ENCODE measurements at places on chromosomes 3 and 15.

- DNase-seq: no peak
Observed at GRCh38 chr3:188979669-188980310, 192.0 kb upstream of the TPRG1 start.

DNA sequence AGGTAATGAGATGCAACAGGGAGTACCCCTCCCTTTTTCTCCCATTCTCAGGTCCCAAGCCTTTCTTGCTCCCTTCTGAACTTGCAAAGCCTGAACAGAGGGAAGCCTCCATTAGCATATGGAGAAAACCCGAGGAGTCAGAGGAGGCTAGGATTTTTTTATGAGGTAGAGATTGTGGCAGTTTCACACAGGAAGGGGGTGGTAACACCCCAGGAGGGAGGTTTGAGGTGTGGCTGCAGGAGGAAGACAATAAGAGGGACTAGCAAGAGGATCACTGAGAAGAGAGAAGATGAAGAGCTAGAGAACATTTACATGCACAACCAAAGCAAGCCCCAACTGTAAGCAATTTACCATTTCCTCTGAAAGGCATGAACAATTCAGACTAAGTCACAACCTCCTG is 322.7 kb downstream of the SV2B start:
- DNase-seq: no peak

DNA sequence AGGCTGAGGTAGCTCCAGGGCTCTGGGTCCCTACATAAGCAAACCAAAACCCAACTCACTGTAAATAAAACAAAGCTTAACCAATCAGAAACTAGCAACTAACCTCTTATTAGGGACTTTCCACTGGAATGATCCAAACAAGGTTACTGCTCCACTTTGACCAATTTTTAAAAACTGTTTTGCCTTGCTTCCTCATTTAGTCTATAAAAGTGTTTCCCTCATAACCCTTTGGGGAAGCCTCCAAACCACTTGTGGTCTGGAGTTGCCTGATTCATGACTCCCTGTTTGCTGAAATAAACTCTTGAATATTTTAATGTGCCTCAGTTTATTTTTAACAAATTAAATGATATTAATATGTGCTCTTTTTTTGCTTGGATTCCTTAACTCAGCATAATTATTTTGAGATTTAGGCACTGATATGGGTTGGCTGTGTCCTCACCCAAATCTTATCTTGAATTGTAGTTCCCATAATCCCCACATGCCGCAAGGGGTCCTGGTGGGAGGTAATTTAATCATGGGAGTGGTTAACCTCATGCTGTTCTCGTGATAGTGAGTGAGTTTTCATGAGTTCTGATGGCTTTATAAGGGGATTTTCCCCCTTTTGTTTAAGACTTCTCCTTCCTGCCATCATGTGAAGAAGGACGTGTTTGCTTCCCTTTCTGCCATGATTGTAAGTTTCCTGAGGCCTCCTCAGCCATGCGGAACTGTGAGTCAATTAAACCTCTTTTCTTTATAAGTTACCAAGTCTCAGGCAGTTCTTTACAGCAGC is 90.6 kb downstream of the CD200R1L start:
- DNase-seq: no peak

DNA sequence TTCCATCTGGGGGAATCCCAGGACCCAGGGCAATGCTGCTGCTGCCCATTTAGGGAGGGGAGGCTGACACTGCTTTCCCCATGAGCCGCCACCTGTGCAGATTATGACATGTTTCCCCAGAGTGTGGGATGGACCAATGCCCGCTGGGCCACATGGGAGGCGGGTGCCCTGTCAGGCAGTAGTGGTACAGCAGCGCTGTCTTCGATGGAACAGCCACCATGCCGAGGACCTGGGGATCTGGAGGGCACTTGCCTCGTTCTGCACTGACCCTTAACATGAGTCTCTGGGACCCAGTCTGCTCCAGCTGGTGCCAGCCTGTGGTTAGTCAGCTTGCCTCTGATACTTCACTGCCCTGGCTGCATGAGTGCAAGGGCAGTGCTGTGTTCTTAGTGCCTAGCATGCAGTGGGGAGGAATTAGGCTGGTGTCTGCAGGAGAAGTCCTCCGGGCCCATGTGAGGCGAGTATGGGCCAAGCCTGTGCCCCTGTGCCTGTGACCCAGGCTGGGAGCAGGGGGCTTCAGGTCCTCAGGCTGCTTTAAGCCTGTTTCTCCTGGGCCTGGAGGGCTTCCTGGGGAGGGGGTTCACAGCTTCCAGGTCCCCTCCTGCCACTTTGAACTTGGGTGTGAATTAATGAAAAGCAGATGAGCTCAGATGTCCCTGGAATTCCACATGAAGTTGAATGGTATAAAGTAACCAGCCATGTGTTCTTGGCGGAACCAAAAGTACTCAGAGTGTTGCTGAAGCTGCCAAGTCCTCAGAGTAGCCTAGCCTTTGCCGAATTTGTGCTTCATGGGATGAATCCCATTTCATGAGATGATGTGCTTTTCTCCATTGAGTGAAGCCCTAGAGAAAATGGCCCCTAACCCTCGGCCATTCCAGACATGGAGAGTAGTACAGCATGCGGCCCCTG is 22.9 kb downstream of the KLF13 start:
- DNase-seq: no peak

- DNase-seq: no peak
Observed at GRCh38 chr3:184685646-184686045, 26.2 kb downstream of the MAGEF1 start.

DNA sequence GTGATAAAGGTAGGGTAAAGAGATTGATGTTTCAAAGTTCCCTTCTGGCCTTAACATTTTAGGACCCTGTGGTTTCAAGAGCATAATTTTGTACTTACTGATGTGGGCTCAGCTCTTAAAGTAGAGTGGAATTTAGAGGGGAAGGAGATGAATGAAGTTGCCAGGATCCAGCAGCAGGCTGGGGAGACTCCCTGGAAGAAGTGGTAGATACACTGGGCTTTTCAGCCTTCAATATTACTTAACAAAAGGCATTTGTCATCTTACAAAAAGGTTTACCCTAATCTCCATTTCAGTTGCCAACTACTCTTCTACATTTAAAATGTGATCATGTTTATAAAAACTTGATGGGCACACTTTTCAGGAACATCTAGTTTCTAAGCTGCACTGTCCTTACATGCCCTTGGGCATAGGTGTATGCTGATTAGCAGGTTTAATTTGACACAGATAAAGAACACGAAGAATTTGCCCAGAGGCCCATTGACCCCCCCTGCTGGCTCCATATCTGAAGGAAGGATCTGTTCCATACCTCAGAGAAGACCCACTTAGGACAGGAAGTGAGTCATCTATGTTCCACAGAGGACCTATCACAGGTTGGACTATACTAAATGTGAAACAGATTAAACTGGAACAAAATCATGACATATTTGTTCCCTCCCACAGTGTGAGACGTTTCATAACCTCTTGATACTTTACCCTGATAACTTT is 93.0 kb upstream of the LPP start:
- DNase-seq: no peak

GRCh38 chr15:60865507-60865906 is 363.6 kb downstream of the RORA start:
- DNase-seq: no peak

DNA sequence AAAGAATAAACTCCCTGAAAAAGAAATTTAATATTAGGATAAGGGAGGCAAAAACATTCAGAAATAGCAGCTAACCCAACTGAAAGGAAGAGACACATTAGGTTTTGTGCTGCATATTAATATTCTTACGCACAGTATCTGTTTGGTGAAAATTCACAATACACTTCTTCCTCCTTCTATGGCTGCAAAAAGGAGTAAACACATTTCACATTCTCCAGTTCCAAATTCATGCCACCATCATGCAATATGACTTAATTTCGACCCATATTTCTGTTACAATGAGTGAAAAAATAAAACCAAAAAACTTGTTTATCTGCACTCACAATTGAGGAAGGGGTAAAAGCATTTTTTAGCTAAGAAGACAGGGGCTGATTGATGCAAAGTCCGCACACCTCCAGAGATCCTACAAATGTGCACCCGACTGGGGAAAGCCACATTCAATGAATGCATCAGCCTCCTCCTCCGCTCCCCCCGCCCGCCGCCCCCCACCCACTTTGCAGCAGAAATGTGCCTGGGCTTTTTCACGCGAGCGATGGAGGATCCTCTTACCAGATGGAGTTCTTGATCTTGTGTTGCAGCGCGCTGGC is 1.0 kb downstream of the RFX7 start:
- no peak for DNase-seq

DNA sequence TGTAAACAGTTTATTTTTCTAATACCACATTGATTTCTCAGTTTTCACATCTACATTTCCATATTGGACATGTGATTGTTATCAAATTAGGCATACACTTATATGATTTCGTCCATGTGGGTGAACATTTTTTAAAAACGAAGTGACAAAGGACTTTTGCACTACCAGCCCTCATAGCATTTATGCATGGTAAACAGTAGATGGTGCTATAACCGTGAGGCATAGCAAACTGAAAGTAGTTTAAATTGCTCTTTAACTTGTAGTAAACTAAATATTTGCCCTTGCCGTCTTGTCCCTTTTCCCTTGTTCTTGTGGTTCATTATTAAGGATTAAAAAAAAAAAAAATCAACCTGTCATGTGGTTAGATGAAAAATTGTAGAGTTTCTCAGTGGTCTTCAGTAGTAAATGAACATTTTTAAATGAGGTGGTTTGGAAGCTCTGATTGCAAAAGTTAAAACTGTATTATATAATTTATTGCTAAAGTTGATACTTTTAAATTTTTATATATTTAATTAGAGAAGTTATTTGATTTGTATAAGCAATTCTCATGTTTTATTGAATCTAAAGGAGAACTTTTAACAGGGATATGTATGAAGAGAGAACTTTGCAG is 24.0 kb downstream of the STX19 start:
- no peak for DNase-seq

- peak; percentile 66 for DNase-seq
Observed at GRCh38 chr3:127546970-127547733, 43.4 kb downstream of the TPRA1 start.

DNA sequence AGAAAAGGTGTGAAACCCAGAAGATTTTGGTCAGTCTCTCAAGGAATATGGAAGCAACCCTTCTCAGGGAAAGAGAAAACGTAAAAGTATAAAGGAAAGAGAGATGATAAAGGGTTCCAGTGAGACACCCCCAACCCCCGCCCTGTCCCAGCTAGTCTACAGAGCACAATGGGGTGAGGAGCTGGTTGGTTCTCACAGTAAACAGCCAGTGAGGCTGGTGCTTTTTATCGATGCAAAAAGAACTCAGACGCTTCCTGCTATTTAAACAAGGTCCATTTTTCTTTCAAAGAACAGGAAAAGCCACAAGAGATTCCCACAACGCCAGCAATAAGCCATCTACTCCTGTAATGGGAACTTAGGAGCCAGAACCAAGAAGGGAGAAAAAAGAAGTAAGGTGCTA is 65.9 kb downstream of the CHAC1 start:
- DNase-seq: no peak

GRCh38 chr3:187066228-187066995 is 72.9 kb downstream of the RPL39L start:
- no peak for DNase-seq

- DNase-seq: no peak
Observed at GRCh38 chr15:78182336-78182700, 33.2 kb downstream of the IDH3A start.

DNA sequence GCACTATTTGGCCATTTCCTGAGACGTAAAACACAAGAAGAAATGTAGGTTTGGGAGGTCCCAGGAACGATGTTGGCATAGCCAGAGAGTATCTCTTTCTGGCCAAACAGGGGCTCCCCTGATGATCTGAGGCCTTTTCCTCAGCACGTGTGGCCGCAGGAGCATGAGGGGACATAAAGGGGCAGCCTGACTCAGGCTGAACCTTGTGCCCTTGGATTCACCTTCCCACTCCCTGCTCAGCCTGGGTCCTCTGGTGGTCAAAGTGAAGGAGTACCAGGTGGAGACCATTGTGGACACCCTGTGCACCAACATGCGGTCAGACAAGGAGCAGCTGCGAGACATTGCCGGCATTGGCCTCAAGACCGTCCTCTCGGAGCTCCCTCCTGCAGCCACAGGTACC is 10.6 kb downstream of the CAND2 start:
- no peak for DNase-seq

GRCh38 chr3:40516201-40516600 is 8.6 kb upstream of the ZNF621 start:
- DNase-seq: no peak

GRCh38 chr3:35385271-35385670 is 254.1 kb upstream of the ARPP21 start:
- DNase-seq: no peak

DNA sequence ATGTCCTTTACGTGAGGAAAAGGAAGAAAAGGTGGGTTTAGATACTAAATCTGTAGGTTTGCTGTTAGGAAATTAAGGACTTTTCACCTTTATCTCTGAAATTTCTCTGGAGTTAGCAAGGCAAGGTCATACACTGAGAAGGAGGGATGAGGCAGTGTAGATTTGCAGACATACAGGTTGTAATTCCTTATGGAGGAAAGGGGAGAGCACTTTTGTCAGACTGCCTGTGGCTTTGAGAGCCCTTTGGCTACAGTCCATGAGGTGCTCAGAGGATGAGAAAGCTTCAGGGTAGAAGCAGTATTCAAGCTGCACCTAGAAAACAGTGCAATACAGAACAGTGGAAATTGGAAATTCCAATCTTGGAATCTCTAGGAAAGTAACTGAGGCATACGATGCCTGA is 8.3 kb downstream of the RPL14 start:
- DNase-seq: no peak

DNA sequence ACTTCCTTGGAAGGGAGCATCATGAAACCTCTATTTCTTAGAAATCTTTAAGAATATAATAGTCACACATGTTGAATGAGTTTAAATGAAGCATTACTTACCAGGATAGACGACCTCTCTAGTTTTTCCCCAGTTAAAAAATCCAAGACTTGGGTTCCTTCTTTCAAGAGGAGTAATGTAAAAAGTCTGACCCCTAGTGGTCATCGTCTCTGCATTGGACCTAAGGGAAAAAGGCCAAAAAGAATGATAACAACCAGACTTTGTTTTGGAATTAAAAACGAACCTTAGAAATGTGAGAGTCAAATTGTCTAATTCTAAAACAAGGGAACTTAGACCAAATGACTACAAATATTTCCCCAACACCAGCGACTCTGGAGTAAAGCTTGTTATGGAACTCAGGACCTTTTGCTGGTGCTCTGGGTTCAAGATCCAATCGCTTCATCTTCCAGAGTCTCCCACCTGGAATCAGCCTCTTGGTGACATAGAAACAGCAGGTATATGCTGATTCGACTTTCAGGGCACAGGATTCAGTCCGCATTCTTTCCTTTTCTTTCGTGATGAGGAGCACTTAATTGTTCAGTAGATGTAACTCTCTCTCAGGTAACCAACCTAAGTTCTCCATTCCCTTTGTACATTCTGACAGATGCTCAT is 214.8 kb upstream of the TPRG1 start:
- DNase-seq: no peak

GRCh38 chr3:194267744-194268653 is 83.1 kb downstream of the CPN2 start:
- DNase-seq: peak; percentile 76

- DNase-seq: no peak
Observed at GRCh38 chr3:42666577-42666998, 13.1 kb downstream of the ZBTB47 start.
